ENCODE measurements at places on chromosomes 7 and 10.

DNA sequence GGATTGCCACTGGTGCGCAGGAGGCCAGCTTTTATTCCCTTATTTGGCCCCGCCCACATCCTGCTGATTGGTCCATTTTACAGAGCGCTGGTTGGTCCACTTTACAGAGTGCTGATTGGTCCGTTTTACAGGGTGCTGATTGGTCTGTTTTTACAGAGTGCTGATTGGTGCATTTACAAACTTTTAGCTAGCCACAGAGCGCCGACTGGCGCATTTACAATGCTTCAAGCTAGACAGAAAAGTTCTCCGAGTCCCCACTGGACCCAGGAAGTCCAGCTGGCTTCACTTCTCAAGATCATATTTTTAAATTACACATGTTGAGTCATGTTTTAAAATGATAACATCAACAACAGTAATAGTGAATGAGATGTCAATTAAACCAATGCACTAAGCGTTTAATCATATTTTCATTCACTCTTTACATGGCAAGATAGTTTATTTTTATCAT lies 128.3 kb downstream of the CUBN start:
- no peak for DNase-seq

DNA sequence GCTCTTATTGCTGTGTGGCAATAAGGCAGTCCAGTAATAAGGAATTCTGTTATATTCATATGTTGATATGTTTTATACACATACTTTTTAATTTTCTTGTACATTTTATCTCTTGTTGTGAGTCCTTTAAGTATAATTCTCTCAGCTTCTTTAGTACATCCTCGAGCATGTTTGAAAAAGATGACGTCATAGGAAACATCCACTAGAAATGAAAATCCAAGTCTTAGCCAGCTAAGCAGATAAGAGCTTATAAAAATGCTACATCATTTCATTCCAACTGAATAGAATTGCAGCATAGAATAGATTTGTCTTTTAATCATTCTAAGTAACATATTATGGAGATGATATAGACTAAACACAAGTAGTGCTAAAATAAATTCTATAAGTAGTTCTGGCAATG lies 283.7 kb upstream of the FZD1 start:
- DNase-seq: no peak

DNA sequence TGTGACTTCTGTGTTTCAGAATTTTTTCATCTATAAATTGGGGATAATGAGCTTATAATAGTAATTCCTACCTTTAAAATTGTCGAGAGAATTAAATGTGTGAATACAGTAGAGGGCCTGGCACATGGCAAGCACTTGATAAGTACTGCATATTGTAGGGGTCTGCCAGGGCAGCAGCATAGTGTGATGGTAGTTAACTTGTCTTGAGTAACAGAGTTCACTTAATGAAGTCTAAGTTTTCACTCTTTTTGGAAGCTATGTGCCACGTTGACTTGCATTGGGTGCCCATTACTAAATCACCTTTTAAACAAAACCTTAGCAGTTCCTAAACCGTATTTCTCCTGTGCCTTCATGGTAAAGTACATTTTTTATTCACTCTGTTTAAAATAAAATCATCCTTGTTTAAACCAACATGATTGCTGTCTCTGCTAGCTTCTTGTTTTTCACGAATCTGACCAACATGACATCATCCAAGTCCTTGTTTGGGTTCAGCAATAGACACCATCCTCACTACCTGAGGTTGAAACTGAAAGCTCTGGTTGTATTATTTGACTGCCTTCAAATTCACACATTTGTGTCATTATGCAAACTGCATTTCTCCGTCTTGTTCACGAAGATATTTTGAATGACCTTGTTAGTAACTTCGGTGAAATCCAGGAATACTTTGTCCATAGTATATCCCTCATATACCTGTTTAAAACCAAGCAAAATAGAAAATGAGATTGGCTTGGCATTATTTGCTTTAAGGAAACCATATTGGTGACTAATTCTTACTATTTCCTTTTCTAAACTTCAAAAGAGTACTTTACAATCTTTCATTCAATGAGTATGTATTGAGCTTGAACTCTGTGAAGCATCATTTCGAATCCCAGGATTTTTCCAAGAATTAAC lies 340.2 kb downstream of the SUGCT start:
- no peak for DNase-seq

DNA sequence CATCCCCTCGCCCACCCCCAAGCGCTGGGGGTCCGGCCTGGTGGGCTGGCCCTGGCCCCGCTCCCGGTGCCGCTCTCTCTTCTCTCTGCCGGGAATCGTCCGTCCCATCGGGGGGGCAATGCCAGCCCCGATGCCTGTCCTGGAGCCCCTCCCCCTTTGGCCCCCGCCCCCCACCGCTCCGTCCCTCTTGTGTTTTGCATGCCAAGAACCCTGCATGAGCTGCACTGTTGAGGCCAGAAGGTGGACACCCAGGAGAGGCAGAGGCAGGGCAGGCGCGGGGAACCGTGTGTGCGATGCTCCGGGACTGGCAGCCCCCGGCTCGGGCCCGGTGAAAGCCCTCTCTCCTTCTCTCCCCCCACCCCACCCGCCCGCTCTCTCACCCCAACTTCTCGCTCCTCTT lies 22.1 kb upstream of the HSPB1 start:
- DNase-seq: no peak

- DNase-seq: no peak
Observed at GRCh38 chr10:27998178-27998953, 513 bp downstream of the ODAD2 start.

DNA sequence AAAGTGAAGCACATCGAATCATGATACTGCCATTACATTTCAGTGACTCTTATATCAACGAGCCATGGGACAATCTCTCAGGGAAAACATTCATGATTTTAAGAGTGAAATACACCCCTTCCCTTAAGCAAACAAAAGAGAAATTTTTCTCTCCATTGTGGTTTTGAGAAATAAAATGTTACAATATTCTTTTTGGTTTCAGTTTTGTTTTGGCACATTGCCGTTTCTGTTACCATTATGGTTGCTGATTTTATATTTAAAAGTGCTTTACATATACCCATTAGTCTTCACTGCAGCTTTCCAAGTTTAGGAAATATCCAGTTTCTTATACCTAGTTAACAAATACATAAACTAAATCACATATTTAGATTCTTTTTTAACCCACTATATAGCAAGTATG lies 126.8 kb upstream of the SEM1 start:
- no peak for DNase-seq

DNA sequence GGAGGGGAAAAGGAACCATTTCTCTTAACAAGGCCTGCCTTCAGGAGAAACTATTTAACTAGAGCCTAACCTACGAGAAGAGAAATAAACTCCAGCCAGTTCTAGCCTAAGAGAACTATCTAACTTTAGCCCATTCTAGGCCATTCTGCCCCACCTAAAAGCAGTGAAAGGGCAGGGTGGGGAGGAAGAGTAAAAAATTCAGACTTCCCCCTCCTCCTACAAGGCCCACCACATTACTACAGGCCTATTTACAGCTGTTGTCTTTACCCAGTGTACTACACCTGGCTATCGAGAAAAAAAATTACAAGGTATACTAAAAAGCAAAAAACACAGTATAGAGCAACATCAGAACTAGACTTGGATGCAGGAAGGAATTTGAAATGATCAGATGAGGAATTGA lies 93.0 kb downstream of the KMT2C start:
- no peak for DNase-seq
